Stimulated activated CD8-positive, alpha-beta memory T cell treated with anti-CD3 and anti-CD28 coated beads, Interleukin-7, amount 100 ng/mL, for 1 hour (primary cell): ENCODE measurements at places on chromosomes 2 and 18.

DNA sequence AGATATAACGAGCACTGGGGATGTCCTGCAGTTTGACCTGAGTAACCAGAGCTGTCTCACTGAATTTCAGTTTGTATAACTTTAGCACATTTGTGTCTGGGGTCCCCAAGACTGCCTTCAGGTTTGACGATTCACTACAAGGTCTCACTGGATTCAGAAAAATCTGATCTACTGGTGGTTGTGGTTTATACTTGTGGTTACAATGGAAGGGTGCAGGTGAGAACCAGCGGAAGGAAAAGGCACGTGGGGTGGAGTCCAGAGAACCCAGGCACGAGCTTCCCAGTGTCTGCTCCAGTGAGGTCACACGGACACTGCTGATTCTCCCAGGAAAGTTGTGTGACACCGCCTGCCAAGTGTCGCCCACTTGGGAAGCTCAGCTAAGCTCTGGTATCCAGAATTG, 126.0 kb downstream of the ZNF236 start:
- DNase-seq = no peak

DNA sequence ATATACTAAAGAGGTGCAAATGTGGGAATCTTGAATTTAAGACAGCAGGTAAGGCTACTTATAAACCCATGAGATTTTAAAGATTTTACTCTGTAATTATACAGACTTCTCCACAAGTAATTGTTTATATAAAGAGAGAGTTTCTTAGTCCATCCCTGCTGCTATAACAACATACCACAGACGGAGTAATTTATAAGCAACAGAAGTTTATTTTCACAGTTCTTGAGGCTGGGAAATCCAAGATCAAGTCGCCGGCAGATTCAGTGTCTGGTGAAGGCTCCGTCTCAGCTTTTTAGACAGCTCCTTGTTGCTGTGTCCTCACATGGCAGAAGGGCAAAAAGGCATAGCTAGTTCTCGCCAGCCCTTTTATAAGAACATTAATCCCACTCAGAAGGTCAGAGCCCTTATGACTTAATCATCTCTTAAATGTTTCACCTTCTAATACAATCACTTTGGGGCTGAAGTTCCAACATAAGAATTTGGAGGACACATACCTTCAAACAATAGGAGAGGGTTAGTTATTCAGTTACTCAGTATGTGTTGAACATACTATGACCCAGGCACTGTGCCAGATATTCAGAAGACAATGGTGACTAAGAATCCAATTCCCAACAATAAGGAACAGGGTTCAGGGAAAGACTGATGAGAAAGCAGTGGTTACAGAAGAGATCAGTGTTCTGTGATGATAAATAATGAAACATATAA, 466.0 kb downstream of the RIT2 start:
- no peak for DNase-seq

DNA sequence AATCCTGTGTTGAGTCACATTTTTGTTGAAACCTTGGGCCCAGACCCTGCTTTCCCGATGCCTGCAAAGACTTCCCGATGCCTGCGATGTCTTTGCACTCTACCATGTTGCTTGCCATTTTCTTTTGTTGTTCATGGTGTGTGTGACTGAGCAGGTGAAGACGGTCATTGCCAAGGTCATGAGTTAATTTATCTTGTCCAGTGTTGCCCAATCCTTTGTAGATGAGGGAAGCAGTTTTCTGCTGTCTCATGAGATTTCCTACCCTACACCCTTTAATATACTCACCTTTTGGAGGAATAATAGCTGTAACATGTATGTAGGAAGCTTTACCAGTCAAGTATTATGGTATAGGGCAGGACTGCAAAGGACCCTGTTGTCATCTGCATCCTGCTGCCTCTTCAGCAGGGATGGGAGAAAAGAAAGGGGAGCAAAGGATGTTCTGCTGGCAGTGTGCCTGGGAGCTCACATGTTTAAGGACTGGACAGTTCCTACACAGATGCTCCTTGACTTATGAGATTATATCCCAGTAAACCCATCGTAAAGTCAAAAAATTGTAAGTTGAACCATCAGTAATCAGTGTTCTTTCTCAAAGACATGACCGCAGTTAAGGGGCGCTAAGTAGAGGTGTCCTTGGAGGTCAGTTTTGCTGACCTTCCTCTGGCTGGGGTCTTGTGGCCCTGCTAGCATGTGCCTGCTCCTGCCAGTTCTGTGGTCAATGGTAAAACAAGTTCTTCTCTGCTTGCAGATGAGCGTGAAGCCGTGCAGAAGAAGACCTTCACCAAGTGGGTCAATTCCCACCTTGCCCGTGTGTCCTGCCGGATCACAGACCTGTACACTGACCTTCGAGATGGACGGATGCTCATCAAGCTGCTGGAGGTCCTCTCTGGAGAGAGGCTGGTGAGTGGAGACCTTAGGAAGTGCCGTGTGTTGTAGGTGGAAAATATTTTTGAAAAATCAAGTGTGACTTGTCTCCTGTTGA, 124.8 kb upstream of the EML6 start:
- no peak for DNase-seq

- no peak for DNase-seq
Measured at GRCh38 chr2:42274863-42275262, 86.2 kb downstream of the COX7A2L start.

GRCh38 chr2:233513953-233514655, 52.5 kb downstream of the USP40 start:
- no peak for DNase-seq

DNA sequence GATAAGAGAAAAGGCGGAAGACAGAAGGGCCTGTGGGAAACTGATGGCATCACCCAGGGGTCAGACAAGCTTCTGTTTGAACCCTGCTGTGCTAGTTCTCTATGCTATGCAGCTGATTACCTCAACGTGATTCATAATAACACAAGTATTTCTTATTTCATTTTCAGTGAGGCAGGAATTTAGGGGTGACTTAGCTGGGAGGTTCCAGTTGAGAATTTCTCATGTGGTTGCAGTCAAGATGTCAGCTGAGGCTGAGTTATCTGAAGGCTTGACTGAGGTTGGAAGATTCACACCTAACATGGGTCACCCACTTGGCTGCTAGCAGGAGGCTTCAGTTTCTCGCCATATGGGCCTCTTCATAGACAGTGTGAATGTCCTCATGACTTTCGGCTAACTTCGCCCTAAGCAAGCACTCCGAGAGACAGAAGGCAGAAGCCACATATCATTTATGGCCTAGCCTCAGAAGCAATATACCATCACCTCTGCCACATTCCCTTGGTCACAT, 34.0 kb upstream of the TMEM131 start:
- no peak for DNase-seq

- DNase-seq = no peak
Measured at GRCh38 chr2:178008636-178009289, 63.8 kb downstream of the PDE11A start.

- DNase-seq = no peak
Measured at GRCh38 chr2:62343206-62343605, 147.3 kb downstream of the B3GNT2 start.

GRCh38 chr2:240559286-240559685, 871 bp upstream of the DUSP28 start:
- DNase-seq = no peak

GRCh38 chr2:80496346-80496745, 191.8 kb upstream of the LRRTM1 start:
- DNase-seq = no peak

DNA sequence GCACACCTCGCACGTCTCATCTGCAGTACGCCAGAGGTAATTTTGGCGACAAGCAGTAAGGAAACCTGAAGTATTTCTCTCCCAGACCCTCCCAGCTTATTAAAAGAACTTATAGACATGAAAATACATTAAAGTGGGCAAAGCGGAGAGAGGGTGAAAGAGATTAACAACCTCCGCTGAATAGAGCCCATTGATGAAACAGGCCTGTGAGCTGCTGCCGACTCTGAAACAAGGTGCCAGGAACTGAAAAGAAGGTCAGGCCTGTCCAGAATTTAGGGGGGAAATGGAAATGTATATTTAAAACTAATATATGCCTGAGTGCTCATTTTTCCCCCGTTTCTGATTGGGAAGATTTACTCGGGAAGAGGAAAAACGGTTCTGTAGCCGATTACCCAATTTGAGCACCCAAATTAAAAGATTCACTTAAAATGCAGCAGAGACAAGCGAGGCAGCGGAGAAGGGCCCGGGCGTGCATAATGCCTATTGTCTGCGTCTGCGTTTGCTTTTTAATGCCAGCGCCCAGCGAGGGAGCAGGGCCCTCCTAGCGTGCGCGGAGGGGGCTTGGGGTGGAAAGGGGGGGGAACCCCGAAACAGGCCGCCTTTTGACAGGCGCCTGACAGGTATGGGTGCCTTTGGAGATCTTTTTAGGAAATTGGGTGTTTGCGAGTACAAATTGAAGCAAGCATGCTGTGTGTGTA, 316.2 kb downstream of the GBX2 start:
- DNase-seq = no peak

- no peak for DNase-seq
Measured at GRCh38 chr2:19357402-19358241, 801 bp downstream of the OSR1 start.

DNA sequence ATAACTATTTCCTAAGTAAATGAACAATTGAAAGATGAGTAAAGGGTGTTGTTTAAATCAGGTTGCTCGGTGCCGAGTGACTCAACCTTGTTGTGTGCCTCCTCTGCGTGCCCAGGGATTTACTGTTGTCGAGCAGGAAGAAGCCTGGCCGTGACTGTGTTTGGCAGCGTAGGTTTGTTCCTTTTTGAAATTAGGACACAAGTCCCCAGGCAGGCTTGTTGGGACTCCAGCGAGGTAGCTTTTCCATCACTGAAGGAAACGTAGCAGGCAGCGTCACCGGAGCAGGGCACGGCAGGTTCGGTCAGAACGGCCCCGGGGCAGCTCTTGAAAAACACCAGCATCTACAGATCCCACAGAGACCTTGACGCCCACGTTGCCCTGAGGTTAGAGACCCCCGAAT, 48.6 kb downstream of the TMEM18 start:
- no peak for DNase-seq
